HuH-7 (cell line): ENCODE measurements at places on chromosomes 12 and 14.

DNA sequence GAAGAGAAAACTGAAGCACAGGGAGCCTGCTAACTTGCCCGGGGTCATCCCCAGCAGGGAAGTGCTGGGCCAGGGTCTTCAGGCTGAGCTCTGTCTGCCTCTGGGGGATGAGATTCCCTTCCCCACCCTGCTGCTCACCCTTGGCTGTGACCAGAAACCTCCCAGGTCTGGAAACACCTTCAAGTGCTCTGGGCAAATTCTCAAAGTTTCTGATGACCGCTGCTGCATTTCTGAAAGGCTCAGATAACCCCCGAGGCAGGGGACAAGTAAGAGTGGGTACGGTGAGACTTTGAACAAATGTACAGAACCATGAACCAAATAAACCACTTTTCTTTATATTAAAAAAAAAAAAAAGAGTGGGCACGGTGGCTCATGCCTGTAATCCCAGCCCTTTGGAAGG lies 41.3 kb downstream of the LTBP2 start:
- DNase-seq: no peak

GRCh38 chr12:16184681-16185080 lies 92.8 kb downstream of the SLC15A5 start:
- no peak for DNase-seq

- no peak for DNase-seq
Measured at GRCh38 chr14:50862036-50862570, 9.8 kb upstream of the ABHD12B start.

- DNase-seq: no peak
Measured at GRCh38 chr14:99703381-99703780, 19.3 kb downstream of the CYP46A1 start.

- DNase-seq: no peak
Measured at GRCh38 chr12:62717643-62718042, 217.3 kb downstream of the PPM1H start.

DNA sequence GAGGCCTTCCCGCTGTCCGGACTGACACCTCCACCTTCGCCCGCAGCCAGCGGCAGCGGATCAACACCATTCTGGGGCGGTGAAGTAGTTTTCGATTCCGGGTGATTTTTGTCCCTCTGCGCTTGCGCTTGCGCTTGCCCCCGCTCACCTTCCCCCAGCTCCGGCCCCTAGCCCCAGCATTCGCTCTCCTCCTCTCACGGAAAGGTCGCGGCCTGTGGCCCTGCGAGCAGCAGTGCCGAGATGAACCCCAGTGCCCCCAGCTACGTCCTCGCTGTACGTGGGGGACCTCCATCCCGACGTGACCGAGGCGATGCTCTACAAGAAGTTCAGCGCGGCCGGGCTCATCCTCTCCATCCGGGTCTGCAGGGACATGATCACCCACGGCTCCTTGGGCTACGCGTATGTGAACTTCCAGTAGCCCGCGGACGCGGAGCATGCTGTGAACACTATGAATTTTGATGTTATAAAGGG lies 22.7 kb upstream of the SRGAP1 start:
- DNase-seq: no peak

- DNase-seq: peak; percentile 42
Measured at GRCh38 chr12:42372154-42372791, 46.3 kb downstream of the PPHLN1 start.

DNA sequence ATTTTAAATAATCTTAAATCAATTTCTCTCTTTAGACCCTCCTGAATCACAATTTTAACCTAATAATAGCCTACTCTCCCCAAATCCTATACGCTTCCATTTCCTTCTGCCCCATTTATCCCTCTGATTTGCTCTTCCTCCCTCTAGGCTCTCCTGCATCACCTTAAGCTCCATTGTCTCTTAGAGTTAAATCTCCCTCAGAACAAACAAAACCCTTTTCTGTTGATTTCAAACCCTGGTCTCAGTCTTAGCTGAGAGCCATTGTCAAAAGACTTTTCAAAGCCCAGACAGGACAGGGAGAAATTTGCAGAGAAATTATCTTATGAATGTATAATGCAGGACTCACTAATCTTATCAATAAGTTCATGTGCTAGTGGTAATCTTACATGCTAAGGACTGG lies 106.1 kb downstream of the C12orf75 start:
- DNase-seq: no peak

DNA sequence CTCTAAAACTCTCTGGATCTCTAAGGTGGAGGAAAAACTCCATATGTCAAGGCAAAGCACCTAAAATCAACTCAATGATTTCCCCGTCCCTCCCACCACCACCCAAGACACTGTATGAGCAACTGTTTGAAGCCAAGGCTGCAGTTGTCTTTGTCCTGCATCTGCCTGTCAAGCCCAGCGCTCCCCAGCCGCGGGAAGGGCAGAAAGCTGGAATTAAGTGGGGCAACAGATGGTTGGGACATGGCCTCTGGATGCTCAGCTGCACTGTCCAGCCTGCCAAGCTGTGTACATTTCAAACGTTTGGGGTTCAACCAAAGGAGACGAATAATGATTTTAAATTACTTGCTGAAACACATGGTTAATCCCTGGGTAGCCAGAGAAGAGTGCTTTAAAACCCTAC lies 42.2 kb upstream of the PTGR2 start:
- no peak for DNase-seq

- DNase-seq: no peak
Measured at GRCh38 chr14:85279407-85279806, 250.5 kb upstream of the FLRT2 start.

DNA sequence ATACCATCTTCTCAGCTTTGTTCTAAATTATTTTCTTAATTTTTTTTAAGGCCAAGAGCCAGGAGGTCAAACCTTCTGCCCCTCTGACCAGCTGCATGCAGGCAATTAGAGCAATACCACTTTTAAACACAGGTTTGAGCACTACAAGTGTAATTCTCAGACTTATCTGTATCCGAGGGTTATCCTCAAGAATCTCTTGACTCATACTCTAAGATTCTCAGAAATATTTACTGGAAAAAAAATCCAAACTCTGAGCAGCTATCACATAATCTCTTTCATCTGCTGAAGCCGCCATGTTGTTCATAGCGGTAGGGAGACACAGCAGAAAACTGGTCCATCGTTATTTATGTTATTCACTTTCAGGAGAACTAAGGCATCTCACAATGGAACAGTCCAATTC lies 27.4 kb upstream of the PTHLH start:
- DNase-seq: no peak

- DNase-seq: no peak
Measured at GRCh38 chr14:24829862-24830261, 195.9 kb upstream of the GZMB start.

GRCh38 chr12:100901266-100901665 lies 106.7 kb downstream of the ANO4 start:
- DNase-seq: no peak

DNA sequence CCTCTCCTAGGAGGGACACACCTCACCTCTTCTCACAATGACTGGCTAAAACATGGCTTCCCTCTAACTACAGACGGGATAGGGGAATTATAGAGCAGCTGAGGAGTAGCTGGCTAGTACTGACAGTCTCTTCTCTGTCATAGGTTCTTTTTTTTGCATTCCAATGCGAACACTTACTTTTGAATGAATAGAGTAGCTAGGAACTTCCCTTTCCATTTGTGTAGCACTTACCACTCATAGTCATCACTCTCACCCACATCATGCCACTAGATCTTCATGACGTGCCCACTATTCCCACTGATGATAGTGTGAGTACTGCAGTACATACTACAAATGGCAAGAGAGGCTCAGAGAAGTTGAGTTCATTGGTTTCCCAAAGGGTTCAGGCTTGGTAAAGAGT lies 143.9 kb upstream of the HIF1A start:
- no peak for DNase-seq

GRCh38 chr12:1972856-1973317 lies 31.4 kb downstream of the DCP1B start:
- no peak for DNase-seq

- no peak for DNase-seq
Measured at GRCh38 chr12:27101290-27101689, 18.9 kb upstream of the C12orf71 start.

DNA sequence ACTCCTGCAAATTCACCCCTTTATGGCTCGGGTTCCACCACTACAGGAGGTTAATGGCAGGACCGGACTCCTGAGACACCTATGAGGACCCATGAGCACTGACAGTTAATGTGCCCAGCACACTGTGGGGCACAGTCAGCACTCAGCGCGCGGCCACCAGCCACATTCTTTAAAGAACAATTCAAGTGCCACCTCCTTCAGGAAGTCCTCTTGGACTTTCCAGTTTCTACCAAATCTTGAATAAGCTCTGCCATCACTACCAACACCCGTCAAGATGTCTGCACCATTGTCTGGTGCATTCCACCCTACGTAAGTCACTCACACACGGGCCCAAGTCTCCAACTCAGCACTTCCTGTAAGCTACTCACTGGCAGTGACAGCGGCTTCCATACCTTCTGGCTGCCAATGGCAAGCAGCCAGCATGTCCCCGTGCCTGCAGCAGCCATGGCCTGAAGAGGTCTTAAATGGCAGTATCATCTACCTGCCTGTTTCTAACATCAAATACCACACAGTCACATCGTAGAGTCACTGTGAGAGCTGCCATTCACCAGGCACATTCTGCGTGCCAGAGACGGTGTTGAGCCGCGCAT lies 48.5 kb downstream of the CDC42BPB start:
- no peak for DNase-seq

DNA sequence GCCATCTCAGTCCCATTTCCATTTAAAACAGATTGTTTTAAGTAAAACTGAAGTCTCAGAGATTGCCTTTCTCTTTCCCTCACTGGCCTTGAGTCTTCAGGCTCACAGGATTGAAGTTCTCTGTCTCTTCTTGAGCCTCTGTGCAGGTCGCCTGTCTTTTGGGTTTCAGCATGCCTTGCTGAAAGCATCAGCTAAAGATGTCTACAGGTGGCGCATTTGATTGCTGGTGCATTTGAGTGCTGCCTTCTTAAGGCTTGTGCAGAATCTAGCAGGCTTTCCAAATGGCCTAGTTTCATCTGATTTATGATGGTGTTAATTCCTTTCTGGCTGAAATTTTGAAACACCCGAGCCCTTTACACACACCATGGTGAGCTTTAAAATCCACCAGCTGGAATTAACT lies 1062.2 kb upstream of the FBXO33 start:
- no peak for DNase-seq

- DNase-seq: no peak
Measured at GRCh38 chr12:108801736-108802100, 55.7 kb downstream of the SSH1 start.

GRCh38 chr12:68119724-68120211 lies 39.8 kb downstream of the IFNG start:
- DNase-seq: no peak

GRCh38 chr14:60514741-60515491 lies 6.0 kb downstream of the SIX6 start:
- DNase-seq: peak; percentile 66

- DNase-seq: no peak
Measured at GRCh38 chr12:75657831-75658230, 146.4 kb upstream of the KRR1 start.

- no peak for DNase-seq
Measured at GRCh38 chr12:739349-739748, 13.0 kb upstream of the WNK1 start.

- DNase-seq: no peak
Measured at GRCh38 chr12:121996050-121996944, 25.4 kb upstream of the BCL7A start.

GRCh38 chr14:36070031-36070719 lies 106.3 kb downstream of the PTCSC3 start:
- peak; percentile 17 for DNase-seq

- no peak for DNase-seq
Measured at GRCh38 chr12:107983756-107984472, 145.2 kb upstream of the WSCD2 start.

DNA sequence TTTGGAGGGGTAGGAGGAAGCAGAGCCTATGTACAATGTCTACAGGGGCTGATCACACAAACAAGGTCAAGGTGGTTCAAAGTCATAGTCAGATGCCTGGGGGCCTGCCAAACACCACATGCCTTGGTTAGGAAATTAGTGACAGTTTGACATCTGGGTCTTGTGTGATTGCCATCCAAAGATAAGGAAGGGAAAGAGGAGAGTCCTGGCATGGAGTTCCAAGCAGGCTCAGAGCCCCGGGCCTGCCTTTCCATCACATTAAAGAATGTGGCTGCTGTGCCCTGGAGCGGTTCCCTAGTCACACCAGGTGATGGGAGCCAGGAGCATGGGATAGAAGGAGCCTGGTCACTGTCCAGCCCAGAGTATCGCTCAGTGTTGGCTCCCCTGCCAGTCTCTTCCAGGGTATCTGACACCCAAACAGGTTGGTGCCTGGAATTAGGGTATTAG lies 53.6 kb upstream of the BCL2L14 start:
- DNase-seq: no peak

DNA sequence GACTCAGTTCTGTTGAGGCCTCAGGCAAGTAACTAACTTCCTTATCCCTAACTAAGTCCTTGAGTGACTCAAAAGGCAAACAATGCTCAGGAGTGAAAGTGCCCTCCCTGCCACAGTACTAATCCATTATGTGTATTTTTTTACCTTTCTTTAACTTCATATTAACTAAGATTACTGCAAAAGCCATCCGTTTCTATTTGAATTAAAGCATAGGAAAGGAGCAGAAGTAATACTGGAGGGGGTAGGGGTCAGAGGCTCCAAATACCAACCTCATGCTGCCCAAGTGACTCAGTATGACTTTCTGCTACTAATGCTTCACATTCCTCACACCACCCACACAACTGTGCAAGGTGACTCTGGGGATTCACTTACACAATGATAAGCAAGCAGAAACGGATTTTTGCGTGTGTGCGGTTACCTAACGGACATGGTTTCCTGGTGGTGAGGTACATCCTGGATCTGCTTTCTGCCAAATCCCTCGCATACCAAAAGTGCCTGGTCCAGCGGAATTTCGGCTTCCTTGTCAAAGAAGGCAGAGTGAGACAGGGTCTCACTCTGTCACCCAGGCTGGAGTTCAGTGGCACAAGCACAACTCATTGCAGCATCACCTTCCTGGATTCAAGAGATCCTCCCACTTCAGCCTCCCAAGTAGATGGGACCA lies 25.1 kb downstream of the MOK start:
- no peak for DNase-seq

- no peak for DNase-seq
Measured at GRCh38 chr14:62462988-62463387, 582.3 kb downstream of the KCNH5 start.

DNA sequence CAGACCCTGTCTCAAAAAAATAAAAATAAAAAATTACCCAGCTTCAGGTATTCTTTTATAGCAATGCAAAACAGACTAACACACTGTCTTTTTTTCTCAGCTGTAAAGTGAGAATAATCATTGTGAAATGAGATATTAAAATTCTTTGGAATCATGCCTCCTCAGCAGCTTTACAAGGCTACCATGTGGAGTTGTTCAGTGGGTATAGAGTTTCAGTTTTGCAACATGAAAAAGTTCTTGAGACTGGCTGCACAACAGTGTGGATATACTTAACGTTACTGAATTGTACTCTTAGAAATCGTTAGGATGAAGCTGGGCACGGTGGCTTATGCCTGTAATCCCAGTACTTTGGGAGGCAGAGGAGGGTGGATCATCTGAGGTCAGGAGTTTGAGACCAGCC lies 15.7 kb upstream of the MAPKAPK5 start:
- DNase-seq: no peak

DNA sequence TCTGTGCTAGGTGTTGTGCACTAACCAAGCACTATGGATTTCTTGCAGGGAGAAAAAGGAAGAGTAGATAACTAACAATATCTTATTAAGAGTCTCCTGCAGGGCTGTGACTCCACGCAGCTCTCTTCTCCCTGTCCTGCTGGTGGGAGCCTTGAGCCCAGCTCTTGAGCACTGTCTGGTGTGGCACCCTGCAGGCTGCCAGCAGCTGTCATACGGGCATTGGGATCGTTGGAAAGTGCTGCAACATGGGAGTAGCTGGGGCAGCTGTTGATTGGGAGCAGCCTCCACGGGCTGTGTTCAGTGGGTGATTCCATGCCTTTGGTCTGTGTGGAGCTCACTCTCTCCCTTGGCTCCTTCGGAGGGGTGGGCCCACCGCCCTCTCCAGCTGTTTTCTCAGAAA lies 125.3 kb downstream of the FBXL14 start:
- DNase-seq: no peak
